ENCODE measurements at places on chromosomes 4 and X.

- no peak for DNase-seq
These were observed at the start of gene TCEAL9 for GRCh38 chrX:103356130-103356798. Gene TCEAL9 (plus strand): TSS chrX:103356506. CDS start chrX:103357685, 1,179 bp downstream.

DNA sequence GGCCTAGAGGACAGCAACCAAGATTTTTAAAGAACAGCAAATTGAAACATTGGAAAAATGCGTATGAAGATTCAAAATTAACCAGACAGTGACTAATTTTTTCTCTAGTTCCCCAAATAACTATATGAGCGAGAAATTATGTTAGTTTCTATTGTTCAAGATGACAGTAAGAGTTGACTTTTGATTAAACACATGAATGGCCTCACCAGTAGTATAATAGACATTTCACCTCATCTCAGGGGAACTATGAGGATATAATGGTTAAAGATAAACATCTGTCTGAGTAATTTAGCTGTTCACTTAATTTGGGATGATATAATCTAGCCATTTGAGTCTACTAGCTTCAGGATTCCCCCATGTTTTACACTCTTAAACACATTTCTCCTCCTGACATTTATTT is 380.9 kb upstream of the NWD2 start:
- no peak for DNase-seq

- DNase-seq, result no peak
These were observed 28.6 kb downstream of the CBR4 start for GRCh38 chr4:168981460-168981859.

DNA sequence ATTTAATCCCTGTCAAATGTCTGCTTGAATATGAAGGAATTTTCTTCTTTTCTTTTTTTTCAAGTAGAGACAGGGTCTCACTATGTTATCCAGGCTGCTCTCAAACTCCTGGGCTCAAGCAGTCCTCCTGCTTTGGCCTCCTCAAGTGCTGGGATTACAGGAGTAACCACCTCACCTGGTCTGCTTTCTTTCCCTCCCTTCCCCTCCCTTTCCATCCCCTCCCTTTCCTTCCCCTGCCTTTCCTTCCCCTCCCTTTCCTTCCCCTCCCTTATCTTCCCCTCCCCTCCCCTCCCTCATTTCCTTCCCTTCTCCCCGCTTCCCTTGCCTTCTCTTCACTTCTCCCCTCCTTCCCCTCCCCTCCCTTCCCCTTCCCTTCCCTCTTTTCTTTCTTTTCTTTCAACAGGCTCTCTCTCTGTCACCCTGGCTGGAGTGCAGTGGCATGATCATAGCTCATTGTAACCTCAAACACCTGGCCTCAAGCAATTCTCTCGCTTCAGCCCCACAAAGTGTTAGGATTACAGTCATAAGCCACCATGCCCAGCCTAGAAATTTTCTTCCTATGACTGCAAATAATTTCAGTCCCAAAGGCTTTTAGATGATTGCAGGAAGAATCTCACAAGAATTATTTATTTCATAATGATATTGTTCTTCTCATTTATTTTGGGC is 168.9 kb downstream of the AASDH start:
- DNase-seq, result no peak

DNA sequence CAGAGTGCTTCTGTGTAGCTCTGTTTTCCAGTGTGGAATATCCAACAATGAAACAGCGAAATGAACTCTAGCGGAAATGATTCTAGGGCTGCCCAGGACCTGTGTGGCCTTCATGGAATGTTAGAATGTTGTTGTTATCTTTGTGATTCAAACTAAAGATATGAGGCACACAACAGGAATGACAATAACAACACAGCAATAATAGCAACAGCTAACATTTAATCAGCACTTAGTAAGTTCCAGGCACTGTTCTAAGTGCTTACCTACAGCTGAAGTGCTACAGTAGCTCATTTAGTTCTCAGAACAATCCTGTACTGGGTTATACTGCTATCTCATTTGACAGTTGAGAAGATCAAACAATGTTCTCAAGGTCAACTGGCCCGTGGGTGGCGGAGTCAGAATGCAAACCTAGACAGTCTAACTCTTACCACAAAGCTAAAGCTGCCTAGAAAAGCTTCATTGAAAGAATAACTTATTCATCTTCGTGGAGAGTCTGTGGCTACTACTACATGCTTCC is 63.7 kb downstream of the MAML3 start:
- DNase-seq, result no peak

DNA sequence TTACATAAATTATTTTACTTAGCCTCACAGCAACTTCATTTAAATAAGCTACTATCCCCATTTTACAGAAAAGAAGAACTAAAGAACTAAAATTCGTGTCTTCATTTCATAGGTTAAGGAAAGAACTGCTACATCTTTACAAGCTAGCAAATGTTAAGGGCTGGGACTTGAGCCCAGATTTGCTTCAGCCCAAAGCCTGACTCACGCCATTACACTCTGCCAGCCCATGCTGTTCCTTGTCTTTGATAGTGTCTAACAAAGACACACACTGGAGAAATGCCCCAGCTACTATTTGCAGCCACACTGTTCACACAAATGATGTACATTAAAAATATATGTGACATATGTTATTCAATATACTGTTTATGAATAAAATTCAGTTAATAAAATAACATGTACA is 29.0 kb upstream of the ERVMER34-1 start:
- no peak for DNase-seq

DNA sequence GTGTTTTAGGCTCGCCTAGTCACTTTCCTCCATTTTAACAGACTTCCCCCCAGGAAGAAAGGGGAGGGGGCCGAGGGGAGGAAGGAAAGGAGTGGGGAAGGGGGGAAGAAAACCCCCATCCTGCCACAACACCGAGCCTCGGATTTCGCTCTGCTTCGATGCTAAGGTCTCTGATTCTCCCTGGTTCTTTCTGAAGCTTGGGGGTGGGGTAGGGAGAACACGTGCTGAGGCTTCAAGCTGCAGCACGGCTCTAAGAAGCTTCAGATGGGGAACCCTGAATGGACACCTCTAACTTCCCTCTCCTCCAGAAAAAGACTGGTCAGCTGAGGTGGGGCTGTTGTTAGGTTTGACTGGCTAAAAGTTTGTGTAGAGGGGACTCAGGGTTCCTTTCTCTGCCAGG is 61.8 kb downstream of the RHOH start:
- DNase-seq, result no peak

DNA sequence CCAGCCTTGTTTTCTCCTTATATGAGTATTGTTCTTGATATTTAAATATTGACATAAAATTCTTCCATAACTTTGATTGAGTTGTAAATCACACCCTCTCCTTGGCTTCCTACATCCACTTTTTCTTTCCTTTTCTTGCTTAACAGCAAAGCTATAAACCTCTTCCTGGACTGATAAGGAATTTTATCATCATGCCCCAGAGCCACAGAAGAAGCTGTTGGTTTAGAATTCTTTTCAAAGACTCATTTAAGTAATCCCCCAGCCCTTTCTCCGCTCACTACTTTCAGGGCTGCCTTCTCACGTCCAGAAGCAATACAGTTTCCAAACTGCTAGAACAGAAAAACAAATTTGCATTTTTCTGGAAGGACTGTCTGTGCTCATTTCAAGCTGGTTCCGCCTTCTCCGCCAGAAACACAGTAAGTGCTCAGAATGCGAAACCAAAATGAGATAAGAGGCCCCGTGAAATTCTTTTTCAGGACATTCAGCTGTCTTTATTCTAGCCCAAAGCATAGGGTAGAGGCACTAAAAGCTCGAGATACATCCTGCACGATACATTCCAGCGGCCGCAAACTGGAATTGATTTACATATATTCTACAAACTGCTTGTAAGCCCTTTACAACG is 849 bp downstream of the MID1 start:
- DNase-seq, result no peak

GRCh38 chr4:112546476-112546875 is 30.5 kb upstream of the NEUROG2 start:
- no peak for DNase-seq

DNA sequence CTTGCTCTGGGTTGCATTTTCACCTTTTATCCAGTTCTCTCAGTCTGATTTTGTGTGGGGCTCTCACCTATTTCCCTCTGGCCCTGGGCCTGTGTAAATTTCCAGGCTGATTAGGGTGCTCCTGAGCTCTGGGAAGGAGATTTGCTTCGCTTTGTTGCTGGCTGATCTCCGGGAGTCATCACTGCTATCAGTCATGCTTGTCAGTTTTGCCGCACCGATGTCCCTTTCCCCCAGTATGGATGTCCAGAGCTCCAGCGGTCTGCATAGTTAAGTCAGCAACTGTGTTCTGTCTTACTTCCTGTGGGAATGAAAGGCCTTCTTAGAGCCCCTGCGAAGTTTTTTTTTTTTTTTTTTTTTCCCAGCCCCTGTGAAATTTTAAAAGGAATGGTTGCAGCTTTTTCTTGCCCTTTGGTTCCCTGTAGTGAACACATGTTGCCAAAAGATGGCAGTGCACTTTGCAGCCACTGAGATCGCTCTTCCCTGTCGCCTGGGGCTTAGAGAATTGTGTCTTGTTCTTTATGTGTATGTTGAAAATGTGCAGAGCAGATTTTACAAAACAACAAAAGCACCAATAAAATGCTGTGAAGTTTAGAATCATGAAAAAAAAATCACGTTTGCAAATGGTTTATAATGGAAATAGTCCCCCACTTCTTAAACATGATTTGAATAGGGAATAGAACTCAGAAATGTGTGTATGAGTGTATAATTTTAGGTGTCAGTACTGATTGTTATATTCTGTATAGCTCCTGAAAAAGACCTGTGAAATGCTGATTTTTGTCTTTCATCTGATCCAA is 109.1 kb upstream of the SLC4A4 start:
- no peak for DNase-seq

DNA sequence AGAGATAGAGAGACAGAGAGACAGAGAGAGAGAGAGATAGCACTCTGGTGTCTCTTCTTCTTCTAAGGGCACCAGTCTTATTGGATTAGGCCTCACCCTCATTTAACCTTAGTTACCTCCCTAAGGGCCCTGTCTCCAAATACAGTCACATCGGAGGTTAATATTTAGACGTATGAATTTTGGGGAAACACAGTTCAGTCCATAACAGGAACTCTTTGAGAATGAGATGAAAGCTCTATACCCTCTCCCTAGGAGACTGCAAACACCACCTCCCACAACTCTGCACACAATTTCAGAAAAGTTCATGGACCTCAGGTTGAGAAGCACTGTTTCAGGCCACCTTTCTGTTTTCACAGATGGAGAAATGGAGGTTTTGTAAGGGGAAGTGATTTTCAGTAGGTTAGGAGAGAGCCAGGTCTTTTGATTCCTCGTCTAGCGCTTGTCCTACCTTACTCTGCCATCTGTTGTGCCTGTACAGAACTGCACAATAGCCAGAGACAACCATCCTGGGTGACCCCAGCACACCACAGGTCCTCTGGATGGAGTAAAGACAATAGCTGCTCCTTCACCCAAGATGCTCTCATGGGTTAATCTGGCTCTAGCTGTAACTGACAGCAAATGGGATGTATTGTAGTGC is 16.9 kb upstream of the LOC101059915 start:
- no peak for DNase-seq

GRCh38 chrX:134365904-134366303 is 94.1 kb upstream of the HPRT1 start:
- no peak for DNase-seq

DNA sequence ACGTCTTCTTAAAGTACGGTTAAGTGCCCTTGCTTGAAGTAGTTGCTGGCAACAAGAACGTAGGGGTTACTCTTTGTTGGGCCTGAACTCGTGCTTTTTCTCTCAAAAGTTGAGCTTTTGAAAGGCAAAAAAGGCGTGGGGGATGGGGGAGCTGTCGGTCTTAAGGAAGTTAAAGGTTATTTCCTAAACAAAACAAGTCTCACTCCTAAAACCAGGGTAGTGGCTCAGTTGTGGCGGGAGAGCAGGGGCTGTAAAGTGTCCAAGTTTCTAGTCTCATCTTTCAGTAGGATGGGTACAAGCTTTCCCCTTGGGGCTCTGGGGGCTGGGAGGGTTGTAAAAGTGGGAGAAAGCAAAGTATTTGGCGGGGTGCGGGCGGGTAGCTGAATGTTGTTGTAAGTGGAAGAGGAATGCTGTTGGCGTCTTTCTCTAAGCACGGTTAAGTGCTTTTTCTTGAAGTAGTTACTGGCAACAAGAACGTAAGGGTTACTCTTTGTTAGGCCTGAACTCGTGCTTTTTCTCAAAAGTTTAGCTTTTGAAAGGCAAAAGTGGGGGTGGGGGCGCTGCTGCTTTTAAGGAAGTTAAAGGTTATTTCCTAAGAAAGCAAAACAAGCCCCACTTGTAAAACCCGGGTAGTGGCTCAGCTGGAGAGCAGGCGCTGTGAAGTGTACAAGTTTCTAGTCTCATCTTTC is 904 bp upstream of the WDR1 start:
- DNase-seq, result no peak

- DNase-seq, result no peak
These were observed 21.2 kb downstream of the DOK7 start for GRCh38 chr4:3484057-3484973.

GRCh38 chr4:175762582-175762981 is 49.5 kb downstream of the GPM6A start:
- DNase-seq, result no peak

DNA sequence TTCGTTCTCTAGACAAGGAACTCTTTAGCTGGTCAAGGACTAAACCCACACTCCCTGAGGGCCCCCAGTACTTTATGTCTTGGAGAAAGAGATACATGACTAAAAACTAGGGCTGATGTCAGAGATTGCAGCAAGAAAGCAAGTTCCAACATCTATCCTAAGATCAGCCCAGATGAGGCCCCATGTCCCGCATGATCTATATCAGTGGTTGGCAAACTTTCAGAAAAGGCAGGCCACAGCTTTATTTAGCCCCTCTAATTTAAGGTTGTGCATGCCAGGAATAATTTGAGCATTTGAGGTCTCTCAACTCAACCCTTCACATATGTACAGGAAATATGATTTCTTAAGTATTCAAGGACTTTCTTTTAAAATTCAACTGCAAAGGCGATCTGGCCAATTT is 44.1 kb upstream of the FRMD7 start:
- no peak for DNase-seq

GRCh38 chr4:173325007-173325736 is 9.0 kb downstream of the HMGB2 start:
- no peak for DNase-seq

- DNase-seq, result peak; percentile 1
These were observed 111.6 kb downstream of the MAGEB17 start for GRCh38 chrX:16278927-16279326.

GRCh38 chr4:177322881-177323280 is 13.2 kb downstream of the NEIL3 start:
- DNase-seq, result no peak

DNA sequence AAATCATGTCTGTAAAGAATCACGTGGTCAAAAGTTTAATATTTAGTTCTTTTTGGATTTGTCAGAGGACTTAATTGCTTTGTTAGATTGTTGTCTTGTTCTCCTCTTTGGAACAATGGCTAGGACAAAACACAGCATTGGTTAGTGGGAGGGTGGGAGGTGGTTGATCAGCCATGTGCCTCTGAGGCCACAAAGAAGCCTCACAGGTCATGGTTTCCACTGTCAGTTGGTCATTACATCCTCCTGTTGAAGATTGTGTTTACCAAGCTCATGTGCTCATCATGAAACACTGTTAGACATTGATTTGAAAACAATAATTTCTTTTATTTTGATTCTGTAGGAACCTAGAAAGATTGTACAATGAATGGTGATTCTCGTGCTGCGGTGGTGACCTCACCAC is 31.9 kb downstream of the ADD1 start:
- no peak for DNase-seq

All from stimulated activated CD4-positive, alpha-beta T cell treated with anti-CD3 and anti-CD28 coated beads, Interleukin-1b, Interleukin-23, amount 100 ng/mL, for 48 hours (primary cell).